Activated CD4-positive, alpha-beta T cell treated with anti-CD3 and anti-CD28 coated beads for 36 hours (primary cell): ENCODE measurements at places on chromosomes 7 and 10. TPM values are rescaled to one million over a fixed set of nuclear protein-coding genes. Genes with fewer than 3 reads are reported as not detected.
A peak's percentile ranks its signal among the peaks of the same experiment; 100 is the strongest.

GRCh38 chr7:68914006-68914405, 684.3 kb upstream of the AUTS2 start:
- no peaks in the 10 kb centered on the region for H3K4me1 ChIP-seq
- DNase-seq = no peak
- no peaks in the 10 kb centered on the region for H3K27me3 ChIP-seq
- H3K36me3 ChIP-seq = no peaks in the 10 kb centered on the region
- H3K4me3 ChIP-seq = no peak overlapping the region

DNA sequence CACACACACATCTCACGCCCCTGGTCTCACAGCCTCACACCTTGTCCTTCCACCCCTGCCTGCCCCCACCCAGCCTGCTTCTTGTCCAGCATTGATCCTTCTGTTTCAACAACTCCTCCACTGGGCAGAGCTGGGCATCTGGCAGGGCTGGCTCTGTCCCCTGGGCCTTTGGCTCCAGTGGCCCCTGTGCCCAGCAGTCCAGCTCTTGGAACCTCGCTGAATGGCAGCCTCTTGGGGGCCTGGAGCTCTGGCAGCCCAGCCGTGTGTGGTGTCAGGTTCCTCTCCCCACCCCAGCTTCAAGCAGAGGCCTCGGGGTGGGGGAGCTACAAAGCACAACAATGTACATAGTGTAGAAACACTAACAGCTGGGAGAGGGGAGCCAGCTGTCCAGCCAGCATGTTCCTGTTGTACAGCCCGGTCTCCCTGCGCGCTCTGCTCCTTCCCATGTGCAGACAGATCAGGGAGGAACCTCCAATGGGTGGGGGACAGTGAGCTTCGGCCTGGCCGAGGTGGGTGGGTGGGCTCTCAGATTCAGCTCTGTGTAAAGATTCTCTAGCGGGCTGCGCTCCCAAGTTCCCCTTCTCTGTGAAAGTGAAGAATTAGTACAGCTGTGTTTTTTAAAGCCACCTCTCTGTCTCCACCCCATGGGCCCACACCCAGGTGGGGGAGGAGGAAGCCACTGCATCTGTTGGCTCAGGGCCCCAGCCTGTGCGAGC, 19.4 kb downstream of the ZMIZ2 start:
- DNase-seq = peak; percentile 36
- H3K27ac ChIP-seq = peak overlapping the region; percentile 20
- peaks cover 31% of the 10 kb centered on the region for H3K4me1 ChIP-seq
- H3K36me3 ChIP-seq = peaks cover 37% of the 10 kb centered on the region
- no peak overlapping the region for H3K4me3 ChIP-seq
- H3K27me3 ChIP-seq = no peaks in the 10 kb centered on the region

- no peak overlapping the region for H3K27ac ChIP-seq
- H3K4me1 ChIP-seq = no peaks in the 10 kb centered on the region
- no peaks in the 10 kb centered on the region for H3K36me3 ChIP-seq
Measured at GRCh38 chr10:44161184-44161583, 223.7 kb downstream of the CXCL12 start.

DNA sequence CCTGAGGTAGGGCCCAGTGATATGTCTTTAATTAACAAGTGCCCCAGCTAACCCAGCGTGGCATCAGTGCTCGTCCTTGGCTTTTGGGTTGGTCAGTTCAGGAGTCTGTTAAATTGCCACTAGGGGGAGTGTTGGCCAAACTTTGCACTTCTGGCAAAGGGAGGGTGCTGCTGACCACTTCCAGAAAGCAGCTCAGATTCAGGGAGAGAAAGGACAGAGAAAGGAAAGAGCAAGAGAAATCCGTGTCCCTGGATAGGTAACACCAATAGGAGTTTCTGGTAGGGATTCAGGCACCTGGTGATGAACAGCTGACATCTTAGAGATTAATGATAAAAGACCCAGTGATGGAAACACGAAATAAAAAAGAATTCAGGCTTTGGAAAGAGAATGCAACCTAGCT, 243.1 kb upstream of the AOAH start:
- peaks cover 28% of the 10 kb centered on the region for H3K36me3 ChIP-seq
- H3K4me3 ChIP-seq = no peak overlapping the region
- DNase-seq = peak; percentile 10

DNA sequence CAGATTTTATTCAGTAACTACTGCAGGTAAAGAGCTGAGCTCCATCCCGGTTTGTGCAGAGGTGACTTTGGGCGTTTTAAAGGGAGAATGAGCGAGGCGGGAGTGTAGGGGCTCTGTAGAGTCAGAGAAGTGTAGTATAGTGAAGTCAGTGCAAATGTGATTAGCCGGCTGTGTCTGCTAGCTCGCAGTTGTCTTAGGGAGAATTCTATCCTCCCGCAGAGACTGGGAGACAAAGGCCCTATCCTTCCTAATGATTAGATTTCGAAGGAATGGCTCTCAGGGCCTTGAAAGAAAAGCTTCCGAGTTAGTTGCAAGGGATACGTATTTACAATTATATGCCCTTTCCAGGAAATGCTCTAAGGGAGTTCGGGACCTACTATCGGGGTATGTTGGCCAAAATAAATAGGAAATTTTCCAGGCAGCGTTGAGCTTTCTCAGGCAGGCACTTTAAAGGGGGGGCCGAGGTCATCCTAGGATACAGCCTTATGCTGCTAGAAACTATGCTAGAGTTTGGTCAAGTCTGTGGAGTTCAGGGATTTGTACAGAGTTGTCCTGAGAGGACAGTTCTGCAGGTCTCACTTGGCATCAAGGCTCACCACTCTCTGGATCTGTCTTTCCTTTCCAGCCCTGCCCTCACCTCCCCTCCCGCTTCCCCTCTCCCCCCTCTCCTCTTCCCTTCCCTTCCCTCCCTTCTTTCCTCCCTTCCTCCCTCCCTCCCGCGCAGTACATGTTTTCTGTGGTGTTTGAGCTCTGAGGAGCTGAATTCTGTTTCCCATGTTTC, 825 bp downstream of the MRPL32 start:
- H3K27me3 ChIP-seq = no peaks in the 10 kb centered on the region
- peak overlapping the region; percentile 100 for H3K27ac ChIP-seq
- H3K4me3 ChIP-seq = peak overlapping the region; percentile 98
- H3K4me1 ChIP-seq = peaks cover 61% of the 10 kb centered on the region
- no peak for DNase-seq
- peaks cover 42% of the 10 kb centered on the region for H3K36me3 ChIP-seq

GRCh38 chr7:155980841-155981240, 168.6 kb upstream of the SHH start:
- no peaks in the 10 kb centered on the region for H3K36me3 ChIP-seq
- peaks cover 4% of the 10 kb centered on the region for H3K27me3 ChIP-seq
- H3K4me3 ChIP-seq = no peak overlapping the region
- H3K4me1 ChIP-seq = no peaks in the 10 kb centered on the region
- no peak for DNase-seq

GRCh38 chr7:20241911-20242261, 24.7 kb upstream of the MACC1 start:
- H3K27me3 ChIP-seq = peaks cover 11% of the 10 kb centered on the region
- no peak overlapping the region for H3K4me3 ChIP-seq
- H3K27ac ChIP-seq = no peak overlapping the region
- no peak for DNase-seq

DNA sequence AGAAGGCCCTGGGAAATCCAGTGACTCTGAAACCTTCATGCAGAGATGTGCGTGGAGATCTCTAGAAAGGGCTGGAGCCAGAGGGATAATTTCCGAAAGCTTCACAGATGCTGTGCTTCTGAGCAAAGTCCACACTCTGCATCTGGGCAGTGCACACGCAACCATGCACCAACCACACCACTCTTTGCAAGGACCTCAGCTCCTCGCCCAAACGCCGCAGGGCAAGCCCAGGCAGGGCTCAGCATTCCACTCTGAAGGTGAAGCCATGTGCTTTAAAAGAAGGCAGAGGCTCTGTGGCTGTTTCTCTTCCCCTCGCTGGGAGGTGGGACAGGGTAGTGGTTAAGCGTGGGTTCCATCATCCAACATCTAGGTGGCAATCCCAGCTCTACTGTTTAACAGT, 48.4 kb downstream of the ASB13 start:
- no peaks in the 10 kb centered on the region for H3K27me3 ChIP-seq
- H3K36me3 ChIP-seq = no peaks in the 10 kb centered on the region
- no peak overlapping the region for H3K4me3 ChIP-seq

GRCh38 chr10:119221201-119221600, 13.8 kb downstream of the GRK5 start:
- no peak overlapping the region for H3K4me3 ChIP-seq
- no peaks in the 10 kb centered on the region for H3K36me3 ChIP-seq
- no peak overlapping the region for H3K27ac ChIP-seq
- H3K4me1 ChIP-seq = peaks cover 30% of the 10 kb centered on the region
- no peak for DNase-seq

GRCh38 chr7:97022491-97023306, 1.9 kb downstream of the DLX5 start:
- H3K27ac ChIP-seq = no peak overlapping the region
- H3K4me1 ChIP-seq = peaks cover 49% of the 10 kb centered on the region
- no peak for DNase-seq
- no peak overlapping the region for H3K4me3 ChIP-seq

- peaks cover 30% of the 10 kb centered on the region for H3K4me1 ChIP-seq
- no peak overlapping the region for H3K4me3 ChIP-seq
- no peak for DNase-seq
Measured at GRCh38 chr7:26337232-26337865, 45.7 kb downstream of the SNX10 start.

DNA sequence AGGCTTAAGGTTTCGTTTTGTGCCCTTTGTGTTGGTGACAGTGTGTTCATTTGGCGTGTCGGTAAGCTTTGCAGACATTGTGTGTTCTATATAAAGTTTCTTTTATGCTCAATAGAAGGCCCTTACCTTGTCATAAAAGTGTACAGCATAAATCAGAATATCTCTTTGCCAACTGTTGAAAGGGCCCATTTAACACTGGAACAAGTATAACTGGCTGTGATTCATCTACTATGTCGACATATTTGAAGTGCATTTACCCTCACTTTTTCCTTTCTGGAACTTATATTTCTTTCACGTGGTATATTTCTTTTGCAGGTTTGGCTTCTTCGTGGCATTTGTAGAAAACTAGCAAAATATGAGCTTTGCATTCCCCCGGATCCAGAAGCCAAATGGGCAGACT, 32.7 kb downstream of the EEPD1 start:
- no peak overlapping the region for H3K4me3 ChIP-seq
- H3K4me1 ChIP-seq = no peaks in the 10 kb centered on the region
- no peak overlapping the region for H3K27ac ChIP-seq
- no peak for DNase-seq
- no peaks in the 10 kb centered on the region for H3K27me3 ChIP-seq
- H3K36me3 ChIP-seq = peaks cover 2% of the 10 kb centered on the region

DNA sequence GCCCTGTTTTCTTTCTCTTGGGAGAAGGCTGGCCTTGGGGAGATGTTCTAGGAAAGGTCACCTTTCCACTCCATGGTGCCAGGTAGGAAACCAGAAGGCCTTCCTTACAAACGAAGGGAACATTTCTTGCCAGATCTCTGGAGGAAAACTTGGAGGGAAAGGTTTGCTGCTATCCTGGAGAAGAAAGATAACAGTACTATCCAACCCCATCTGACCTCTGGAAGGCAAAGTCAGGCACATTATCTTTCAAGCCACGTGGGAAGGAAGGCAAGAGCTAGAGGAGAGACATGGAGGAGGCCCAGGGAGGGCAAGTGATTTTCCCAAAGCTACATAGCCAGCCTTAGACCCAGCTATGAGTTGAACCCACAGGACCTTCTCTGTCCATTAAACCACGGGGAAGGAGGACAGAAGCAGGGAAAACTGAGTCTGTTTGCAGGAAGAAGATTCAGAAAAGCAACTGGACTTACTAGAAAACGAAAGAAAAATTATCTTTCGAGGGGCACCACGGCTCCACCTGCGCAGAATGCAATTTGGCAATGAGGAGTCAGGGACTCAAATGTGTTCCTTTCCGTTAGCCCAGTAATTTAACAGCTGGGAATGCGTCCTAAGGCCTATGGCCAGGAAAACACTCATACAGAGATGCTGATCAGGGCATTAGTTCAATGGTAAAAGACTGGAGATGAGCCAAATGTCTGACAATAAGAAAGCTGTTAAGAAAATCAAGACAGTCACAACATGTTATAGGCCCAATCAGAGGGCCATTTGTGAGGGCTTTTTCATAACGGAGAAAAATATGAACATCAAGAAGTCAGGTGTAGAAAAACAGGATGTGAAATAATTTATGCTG, 32.0 kb upstream of the PSAP start:
- H3K27me3 ChIP-seq = no peaks in the 10 kb centered on the region
- peaks cover 18% of the 10 kb centered on the region for H3K4me1 ChIP-seq
- no peak overlapping the region for H3K4me3 ChIP-seq
- peak overlapping the region; percentile 32 for H3K27ac ChIP-seq
- DNase-seq = no peak

DNA sequence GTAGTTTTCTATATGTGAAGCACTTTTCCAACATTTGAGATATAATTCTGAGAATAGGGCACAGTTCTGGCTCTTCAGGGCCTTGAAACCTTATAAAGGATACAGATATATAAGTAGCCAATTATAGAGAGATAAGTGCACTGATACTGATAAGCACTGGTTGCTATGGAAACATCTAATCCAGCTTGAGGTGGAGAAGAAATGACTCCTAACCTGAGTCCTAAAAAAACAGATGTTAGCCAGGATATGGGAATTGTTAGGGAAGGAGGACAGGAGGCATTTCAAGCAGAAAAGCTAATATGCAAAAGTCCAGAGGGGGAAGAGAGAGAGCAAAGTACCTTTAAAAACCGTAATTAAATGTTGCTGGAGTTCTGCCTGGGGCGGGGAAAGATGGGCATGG, 30.8 kb downstream of the STRIP2 start:
- DNase-seq = no peak
- H3K27ac ChIP-seq = no peak overlapping the region
- peaks cover 2% of the 10 kb centered on the region for H3K4me1 ChIP-seq
- peaks cover 44% of the 10 kb centered on the region for H3K36me3 ChIP-seq

GRCh38 chr7:131164025-131164925, 163.4 kb upstream of the MKLN1 start:
- H3K4me1 ChIP-seq = no peaks in the 10 kb centered on the region
- no peaks in the 10 kb centered on the region for H3K36me3 ChIP-seq
- H3K4me3 ChIP-seq = no peak overlapping the region
- DNase-seq = no peak
- no peak overlapping the region for H3K27ac ChIP-seq

DNA sequence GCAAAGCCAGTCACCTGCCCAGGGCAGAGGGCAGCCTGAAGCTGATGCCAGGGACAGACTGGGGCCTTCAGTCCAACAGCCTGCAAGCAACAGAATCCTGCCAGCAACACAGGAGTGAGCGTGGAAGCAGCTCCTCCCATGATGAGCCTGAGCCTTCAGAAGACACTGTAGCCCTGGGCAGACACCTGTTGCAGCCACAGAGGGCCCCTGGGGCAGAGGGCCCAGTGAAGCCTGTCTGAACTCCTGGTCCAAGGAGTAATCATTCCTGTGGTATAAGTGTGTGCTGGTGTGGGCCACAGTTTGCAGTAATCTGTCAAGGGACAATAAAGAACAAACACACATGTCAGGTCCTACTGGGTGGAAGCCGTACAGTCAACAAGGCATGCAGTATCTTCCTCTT, 2.9 kb upstream of the PFKP start:
- H3K27me3 ChIP-seq = peaks cover 5% of the 10 kb centered on the region
- DNase-seq = no peak
- H3K4me3 ChIP-seq = no peak overlapping the region
- peaks cover 8% of the 10 kb centered on the region for H3K36me3 ChIP-seq
- no peak overlapping the region for H3K27ac ChIP-seq

- H3K27me3 ChIP-seq = peaks cover 6% of the 10 kb centered on the region
- DNase-seq = no peak
- H3K36me3 ChIP-seq = no peaks in the 10 kb centered on the region
- H3K4me3 ChIP-seq = no peak overlapping the region
- no peak overlapping the region for H3K27ac ChIP-seq
- no peaks in the 10 kb centered on the region for H3K4me1 ChIP-seq
Measured at GRCh38 chr10:69851306-69851705, 49.6 kb downstream of the COL13A1 start.

The GCK gene
- total RNA-seq = 0.53 TPM

The ZNF365 gene
- total RNA-seq = 0.09 TPM

The KLLN gene
- total RNA-seq = 0.34 TPM

The HOXA7 gene
- not detected for total RNA-seq
